ENCODE measurements at places on chromosomes 3 and 15. TPM values are rescaled to one million over a fixed set of nuclear protein-coding genes. Genes with fewer than 3 reads are reported as not detected.

DNA sequence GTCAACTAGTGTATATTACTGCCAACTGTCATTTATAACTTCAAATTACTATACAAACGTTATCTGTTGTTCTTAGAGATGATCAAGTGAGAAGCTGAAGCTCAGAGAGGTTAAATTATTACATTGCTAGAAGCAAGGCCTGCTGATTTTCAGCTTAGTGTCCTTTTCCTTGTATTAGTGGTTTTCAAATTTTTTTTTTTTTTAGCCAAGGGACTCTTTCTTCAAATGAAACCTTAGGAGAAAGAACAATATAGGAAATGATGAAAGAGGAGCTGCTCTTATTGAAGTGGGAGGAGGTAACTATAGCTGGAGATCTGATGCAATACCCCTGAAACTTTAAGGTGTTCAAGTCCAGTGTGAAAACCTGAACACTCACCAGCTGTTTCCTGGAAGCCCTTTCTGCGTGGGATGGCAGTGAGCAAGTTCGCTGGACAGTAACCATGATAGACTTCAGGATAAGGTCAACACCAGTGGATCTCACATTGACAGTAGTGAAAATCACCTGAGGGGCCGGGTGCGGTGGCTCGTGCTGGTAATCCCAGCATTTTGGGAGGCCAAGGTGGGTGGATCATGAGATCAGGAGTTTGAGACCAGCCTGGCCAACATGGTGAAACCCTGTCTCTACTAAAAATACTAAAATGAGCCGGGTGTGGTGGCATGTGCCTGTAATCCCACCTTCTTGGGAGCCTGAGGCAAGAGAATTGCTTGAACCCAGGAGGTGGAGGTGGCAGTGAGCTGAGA, 376.2 kb downstream of the EDEM1 start:
- no peak overlapping the region for H3K27ac ChIP-seq
- peaks cover 2% of the 10 kb centered on the region for H3K27me3 ChIP-seq
- peak; percentile 9 for DNase-seq
- H3K4me3 ChIP-seq = no peak overlapping the region

DNA sequence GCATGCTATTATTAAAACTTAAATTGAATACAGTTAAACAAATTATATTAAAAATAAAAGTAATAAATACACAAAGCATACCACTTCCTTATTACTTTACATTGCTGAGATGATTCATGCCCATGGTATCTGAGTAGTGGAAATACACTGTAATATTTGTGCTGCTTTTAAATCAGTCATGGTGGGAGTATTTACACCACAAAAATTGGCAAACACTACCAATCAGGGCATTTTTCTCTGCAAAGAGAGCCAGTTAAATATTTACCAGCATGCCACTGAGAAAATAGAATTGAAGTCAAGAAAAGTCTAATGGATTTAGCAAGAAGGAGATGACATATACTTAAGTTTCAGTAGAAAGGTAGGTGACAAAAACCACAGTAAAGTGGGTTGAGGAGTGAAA, 19.6 kb downstream of the PPARG start:
- H3K4me1 ChIP-seq = peaks cover 15% of the 10 kb centered on the region
- H3K4me3 ChIP-seq = no peak overlapping the region
- DNase-seq = no peak
- H3K36me3 ChIP-seq = no peaks in the 10 kb centered on the region

JAGN1 gene
- 27.8 TPM for total RNA-seq

BCL2A1 gene
- 111 TPM for total RNA-seq

TNFAIP8L3 gene
- 0.19 TPM for total RNA-seq
